ENCODE measurements at places on chromosomes 2 and 18.

- no peak for DNase-seq
Measured at GRCh38 chr2:39898934-39899333, 119.9 kb upstream of the THUMPD2 start.

DNA sequence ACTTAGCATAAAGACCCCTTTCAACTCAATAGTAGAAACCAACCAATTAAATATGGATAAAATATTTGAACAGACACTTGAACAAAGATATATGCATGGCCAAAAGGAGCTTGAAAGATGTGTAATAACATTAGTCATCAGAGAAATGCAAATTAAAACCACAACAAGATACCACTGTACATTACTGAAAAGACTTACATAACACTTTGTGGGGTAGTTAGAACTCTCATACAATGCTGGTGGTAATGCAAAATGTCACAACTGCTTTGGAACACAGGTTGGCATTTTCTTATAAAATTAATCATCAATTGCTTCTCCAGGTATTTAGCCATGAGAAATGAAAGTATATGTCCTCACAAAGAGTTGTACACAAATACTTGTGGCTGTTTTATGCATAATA is 60.7 kb downstream of the TTC27 start:
- no peak for DNase-seq

DNA sequence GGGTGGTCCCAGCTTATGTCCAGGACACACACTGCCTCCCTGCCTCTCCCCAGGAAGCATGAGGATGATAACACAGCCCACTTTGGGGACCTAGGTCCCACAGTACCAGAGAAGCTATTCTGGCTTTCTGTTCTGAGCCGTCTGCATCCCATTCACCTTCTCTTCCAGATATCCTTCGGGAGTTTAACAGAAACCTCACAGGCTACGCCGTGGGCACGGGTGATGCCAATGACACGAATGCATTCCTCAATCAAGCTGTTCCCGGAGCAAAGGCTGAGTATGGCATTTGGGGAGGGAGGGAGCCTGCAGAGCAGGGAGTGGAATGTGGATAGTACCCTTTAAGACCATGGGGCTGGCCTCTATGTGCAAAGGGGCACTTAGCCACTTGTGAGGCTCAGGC is 102.6 kb downstream of the PLB1 start:
- no peak for DNase-seq

GRCh38 chr18:36469461-36469860 is 171.9 kb downstream of the FHOD3 start:
- no peak for DNase-seq

DNA sequence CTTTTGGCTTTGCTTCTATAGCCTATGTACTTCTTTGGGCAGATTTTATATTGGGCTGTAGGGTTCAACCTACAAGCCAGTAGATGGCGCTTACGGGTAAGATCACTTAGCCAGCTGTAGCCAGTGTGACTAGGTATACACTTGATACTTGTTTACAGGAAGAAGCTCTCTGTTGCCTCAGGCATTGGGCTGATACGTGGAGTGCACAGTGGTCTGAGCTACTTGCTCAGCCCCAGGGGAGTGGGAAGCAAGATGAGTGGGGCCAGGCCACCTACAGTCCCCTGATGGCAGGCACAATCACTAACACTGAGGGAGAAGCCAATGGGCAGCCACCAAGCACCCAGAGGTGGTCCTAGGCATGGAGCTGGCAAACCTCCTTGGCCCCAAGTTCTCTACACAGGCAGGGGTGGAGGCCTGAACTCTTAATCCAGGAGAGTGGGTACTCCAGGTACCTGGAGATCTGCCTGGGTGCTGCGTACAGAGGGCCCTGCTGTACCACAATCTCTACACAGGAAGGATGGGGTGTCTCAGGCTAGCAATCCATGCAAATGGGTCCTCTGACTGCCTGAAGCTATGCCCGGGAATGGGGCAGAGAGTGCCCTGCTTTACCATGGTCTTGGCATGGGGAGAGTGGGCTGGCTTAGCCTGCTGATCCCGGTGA is 122.2 kb downstream of the NCOA1 start:
- peak; percentile 14 for DNase-seq

DNA sequence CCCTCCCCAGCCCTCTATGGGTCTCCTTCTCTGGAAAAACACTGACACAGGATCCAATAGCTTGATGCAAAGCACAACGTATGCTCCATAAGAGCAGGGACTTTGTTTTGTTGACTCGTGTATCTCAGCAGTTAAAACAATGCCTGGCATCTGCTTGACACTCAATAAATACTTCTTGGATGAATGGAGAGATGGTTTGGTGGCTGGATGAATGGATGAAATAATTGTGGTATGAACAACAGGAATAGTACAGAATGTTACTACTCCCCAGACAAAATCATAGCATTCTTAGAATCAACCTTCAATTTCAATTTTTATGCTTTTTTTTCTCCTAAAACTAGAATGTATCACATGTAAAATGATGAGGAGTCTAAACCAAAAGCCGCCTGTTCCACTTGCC is 57.4 kb downstream of the KCNE4 start:
- DNase-seq = no peak

DNA sequence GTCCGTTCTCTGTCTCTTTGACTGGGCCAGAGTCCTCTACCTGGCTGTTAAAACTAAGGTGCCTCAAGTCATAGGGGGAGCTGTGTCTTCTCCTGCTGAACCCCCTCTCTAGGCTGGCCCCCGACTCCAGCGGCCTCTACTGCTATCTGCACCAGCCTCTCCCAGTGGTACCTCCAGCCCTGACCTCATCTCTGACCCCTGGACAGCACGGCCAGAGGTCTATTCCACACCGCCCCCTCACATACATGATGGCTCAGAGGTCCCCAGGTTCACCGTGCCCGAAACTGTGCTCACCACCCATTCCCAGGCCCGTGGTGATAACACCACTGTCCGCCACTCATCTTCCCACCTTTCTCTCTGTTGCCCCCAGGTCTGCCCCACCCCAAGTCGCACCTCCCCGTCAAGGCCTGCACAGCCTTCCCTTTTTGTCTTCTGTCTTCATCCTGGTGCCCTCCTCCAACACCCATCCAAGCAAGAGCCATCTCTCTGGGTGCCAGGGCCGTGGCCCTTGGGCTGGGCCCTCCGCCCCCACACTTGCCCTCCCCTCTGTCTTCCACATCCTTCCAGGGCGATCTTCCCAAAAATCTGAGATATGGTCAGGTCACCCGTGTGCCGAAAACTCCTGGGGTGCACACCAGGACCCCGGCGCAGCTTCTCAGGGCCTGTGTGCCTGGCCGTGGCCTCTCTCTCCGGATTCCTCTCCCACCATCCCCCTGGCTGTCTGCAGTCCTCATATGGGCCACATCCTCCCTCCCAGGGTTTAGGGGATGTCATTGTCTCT is 134.4 kb upstream of the ID2 start:
- DNase-seq = no peak

- no peak for DNase-seq
Measured at GRCh38 chr2:119184512-119184911, 26.0 kb upstream of the C1QL2 start.

GRCh38 chr2:174590928-174591648 is 6.5 kb downstream of the WIPF1 start:
- no peak for DNase-seq

GRCh38 chr2:219495531-219496122 is 3.1 kb upstream of the GMPPA start:
- peak; percentile 39 for DNase-seq

DNA sequence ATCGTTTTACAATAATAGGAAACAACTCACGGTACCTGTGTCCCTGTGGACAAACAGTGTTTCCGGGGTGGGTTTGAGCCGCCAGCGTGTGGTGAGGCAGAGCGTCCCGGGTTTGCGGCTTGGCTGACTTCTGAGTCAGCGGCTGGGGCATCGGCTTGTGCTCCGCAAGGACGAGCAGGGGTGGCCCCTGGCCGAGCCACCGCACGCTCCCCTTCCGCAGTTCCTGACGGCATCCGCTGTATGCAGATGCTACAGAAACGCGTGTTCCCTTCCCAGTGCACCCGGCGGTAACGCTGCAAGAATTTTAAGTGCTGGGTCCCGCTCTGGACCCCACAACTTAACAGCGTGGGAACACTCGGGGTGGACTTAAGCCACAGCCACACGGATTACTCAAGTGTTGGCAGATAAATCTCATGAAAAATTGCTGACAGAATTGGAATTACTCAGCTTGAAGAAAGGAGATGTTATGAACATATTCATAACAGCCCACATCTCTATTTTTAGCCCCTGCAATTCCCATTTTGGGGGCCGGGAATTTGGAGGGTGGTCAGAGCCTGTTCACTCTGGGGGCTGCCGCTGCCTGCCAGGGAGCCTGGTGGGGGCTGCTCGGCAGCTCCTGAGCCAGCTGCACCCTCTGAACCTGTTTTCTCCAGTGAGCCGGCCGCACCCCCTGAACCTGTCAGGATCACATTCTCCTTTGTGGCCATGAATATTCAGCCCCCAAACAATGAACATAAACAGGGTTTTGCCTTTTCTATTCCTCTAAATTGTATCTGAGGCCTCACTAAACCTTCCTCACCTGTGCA is 12.6 kb upstream of the KCNG2 start:
- DNase-seq = no peak

- DNase-seq = peak; percentile 73
Measured at GRCh38 chr2:68909793-68910674, 38.8 kb upstream of the BMP10 start.

DNA sequence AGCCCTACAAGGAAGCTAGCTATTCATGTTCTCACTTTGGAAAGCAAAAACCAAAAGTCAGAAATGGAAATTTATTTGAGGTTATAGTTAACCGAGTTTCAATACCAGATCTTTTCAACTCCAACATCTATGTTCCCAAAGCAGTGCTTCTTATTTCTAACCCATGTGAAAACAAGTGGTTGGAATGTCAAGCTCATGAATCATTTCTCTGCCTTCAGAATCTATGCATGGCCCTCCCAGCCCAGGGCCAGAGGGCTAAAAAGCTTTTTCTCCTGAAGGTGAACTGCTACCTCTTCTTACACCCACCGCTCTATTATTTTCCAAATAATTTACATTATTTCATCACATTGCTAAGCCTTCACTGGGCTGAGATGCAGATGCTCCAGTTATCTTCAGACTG is 158.4 kb downstream of the SP3 start:
- DNase-seq = no peak

DNA sequence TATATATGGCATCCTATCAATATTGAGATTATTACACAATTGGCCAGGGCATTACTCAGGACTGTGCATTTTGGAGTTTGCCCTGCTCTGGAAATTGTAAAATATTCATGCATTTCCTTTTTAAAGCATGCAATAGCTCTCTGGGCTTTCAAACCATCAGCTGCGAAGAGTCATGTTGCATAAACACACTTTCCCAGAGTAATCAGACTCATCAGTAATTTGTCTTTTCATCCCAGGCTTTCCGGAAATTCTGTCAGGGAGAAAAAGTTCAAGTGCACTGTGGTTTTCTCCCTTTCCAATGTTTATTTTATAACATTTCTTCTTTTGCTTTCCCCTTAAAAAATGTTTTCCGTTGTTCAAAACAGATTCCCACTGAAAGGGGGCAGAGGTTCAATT is 38.9 kb upstream of the FHL2 start:
- no peak for DNase-seq

GRCh38 chr2:44713170-44713569 is 228.3 kb upstream of the SIX3 start:
- no peak for DNase-seq

DNA sequence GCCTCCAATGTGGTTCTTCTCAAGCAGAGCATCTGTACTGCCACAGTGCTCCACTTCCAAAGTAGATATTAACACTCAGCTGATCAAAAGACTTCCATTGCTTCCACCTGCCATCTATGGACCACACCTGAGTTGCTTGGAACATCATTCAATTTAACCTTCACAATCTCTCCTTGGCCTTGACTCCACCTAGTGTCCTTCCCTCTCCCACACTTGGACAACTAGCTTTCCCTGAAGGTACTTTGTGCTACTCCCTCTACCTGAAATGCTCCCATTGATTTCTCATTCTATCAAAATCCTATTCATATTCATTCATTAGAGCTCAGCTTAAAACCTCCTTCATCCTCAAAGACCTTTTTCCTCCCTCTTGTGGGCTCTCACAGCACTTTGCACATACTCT is 48.7 kb downstream of the SOWAHC start:
- DNase-seq = no peak

DNA sequence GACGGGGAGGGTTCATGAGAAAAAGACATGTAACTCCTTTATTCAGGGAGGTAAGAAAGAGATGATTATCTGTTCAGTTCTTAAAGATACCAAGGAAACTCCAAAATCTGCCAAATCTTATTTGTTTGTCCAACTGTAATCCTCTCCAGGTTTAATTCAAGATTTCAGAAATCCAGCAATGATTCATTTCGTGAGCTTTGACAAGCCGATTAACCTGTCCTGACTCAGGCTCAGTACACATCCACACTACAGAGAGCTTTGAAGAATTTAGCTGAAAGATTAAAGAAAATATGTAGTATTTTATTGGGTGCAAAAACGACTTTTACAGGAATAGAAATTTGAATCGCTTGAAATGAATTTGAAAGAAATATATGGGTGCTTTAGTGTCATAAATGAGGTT is 1.1 kb downstream of the SPAG16 start:
- DNase-seq = no peak

DNA sequence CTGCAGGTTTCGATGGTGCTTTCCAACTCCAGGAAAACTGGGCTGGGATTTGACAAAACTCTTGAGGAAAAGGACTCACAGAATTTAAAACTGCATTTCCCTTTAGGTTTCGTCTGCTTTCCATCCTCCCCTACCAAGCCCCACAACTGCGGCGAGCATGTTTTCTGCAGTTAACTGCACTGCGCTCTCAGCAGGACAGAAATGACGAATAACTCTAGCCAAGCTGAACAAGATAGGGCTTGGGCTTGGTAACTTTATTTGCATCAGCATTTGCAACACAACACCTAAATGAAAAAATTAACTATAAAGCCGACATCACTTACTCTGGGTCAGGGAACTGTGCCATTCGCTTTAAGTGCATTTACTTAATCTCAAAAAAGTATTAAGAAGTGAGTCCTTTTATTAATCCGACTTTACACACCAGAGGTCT is 669 bp upstream of the PIKFYVE start:
- DNase-seq = peak; percentile 38

DNA sequence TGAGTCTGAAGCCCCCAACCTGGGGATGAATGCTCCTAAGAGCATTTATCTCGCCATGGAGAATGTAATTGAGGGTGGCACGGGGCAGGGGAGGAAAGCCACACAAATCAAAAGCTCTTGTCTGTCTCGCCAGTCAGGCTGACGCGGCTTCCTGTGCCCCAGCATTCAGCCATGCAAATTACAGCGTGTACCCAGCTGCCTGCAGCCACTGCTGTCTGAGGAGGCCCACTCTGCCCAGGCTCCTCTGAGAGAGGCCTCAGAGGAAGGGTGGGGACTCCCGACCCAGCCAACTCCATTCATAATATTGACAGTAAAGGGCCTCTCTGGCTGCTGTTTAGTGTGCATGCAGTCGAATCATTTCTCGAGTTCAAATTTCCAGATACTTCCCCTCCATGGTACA is 22.0 kb downstream of the SMAD7 start:
- peak; percentile 76 for DNase-seq

GRCh38 chr18:63591725-63592124 is 4.6 kb downstream of the SERPINB13 start:
- DNase-seq = no peak

DNA sequence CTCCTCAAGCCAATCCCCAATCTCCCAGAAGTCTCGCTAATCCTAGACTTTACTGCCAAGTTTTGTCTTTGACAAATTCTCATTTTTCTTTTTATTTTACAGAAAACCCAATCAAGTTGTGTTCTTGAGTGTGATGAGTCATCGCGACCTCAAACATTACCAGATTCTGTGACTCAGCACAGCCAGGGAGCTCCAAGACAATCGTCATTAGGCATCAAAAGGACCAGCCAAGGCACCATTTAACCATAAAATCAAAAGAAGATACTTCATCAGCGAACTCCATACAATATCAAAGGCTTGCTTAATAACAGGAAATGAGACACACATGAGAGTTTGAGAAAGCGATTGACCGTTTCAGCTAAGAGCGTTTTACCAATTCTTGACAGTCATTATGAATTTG is 146.2 kb upstream of the AGAP1 start:
- DNase-seq = no peak

All from CD4-positive, alpha-beta T cell treated with Interleukin-6 at 100 ng/mL for 8 hours (primary cell).